ENCODE measurements at places on chromosomes 1 and 21.

GRCh38 chr1:66352792-66353191 lies 181.2 kb upstream of the SGIP1 start:
- no peak for DNase-seq

DNA sequence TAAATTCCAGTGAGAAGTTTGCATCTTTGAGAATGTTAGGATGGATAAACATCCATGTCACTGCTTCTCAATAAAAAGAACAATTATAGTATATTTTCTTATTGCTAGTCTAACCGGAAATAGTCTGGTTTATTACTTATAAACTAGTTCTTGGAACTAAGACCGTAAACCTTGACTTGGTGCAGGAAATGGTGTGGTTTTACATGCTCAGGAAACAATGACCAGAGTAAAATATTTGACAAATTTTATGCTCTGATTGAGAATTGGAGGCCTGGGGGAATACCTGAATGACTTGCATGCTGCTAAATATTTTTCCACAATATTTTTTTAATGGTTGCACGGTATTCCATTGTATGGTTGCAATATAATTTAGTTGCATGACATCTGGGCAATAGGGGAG lies 76.3 kb downstream of the XCL2 start:
- no peak for DNase-seq

DNA sequence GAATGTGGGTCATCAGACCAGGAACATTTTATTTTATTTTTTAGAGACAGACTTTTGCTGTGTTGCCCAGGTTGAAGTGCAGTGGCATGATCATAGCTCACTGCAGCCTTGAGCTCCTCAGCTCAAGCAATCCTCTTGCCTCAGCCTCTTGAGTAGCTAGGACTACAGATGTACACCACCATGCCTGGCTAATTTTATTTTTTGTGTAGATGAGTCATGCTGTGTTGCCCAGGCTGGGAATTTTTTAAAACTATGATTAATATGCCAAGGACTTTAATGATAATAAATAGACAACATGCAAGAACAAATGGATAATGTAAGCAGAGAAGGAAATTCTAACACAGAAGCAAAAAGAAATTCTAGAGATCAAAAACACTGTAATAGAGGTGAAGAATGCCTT lies 142.4 kb downstream of the AK5 start:
- no peak for DNase-seq

- DNase-seq: no peak
Measured at GRCh38 chr1:15797614-15798390, 9.6 kb downstream of the UQCRHL start.

DNA sequence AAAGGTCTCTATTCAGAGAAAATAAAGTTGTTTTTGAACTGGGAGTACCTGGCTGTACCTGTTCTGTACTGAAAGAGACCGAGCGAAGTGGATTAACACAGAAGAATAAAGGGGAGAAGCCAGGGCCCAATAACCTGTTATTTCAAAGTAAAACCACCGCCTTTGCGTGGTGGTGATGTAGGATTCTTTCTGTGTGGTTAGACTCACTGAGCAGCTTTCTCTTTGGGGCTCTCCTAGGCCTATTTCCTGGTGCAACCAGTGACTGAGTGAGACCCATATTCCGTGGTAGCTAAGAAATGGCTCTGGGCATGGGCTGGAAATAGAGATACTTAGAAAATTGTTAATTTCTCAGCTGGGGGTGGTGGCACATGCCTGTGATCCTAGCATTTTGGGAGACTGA lies 99.9 kb downstream of the XCL2 start:
- DNase-seq: no peak

DNA sequence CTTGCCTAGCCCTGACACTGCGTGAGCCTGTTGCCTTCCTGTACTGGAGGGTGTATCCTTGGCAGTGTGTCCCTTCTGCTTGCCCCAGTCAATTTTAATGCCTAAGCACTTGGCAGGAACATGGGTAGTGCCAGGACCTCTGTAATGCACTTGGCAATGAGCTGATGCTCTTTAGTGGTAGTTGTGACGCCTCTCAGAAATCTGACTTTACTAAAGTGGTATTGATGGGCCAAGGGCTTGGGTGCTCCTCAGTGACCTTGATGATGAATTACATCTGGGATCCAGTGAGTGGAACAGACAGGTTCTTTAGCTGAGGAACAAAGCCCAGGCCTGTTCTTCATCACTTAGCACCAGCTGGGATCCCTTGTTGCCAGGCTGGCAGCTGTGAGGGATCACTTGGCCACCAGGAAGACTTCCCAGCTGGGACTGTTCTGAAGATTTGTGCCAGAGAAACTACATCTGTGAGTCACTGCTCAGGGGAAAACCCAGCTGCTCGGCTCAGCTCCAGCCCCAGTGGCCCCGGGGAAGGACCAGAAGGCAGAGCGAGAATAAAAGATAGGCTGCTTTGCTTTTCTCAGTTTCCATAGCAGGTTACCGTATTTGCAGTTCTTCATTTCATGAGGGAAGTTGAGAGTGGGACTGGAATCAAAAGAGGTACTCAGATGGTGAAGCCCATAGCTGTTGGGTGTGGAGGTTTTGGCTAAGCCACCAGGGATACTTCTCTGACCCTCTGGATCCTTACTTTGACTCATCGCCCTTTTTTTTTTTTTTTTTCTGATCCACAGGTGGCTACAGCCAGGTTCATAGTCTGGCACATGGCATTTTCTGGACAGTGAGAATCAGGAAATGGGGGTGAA lies 28.5 kb upstream of the KCNA2 start:
- peak; percentile 81 for DNase-seq

DNA sequence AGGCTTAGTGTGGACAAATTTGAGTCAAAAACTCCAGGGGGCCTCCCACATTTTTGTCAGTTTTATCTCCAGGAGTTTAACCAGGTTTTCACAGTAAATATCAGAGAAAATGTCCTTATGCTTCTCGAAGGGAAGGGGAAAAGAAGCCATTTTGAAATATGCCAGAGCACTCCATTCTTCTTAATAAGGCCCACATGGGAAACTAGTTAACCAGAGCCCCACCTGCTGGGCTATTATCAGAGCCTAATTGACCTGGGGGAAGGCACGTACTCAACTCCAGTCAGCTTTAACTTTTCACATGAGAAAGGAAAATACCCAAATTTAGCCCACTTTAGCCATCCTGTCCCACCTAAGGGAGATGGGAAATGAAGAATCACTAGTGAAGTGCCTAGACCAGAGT lies 296.3 kb downstream of the PTBP2 start:
- DNase-seq: no peak

DNA sequence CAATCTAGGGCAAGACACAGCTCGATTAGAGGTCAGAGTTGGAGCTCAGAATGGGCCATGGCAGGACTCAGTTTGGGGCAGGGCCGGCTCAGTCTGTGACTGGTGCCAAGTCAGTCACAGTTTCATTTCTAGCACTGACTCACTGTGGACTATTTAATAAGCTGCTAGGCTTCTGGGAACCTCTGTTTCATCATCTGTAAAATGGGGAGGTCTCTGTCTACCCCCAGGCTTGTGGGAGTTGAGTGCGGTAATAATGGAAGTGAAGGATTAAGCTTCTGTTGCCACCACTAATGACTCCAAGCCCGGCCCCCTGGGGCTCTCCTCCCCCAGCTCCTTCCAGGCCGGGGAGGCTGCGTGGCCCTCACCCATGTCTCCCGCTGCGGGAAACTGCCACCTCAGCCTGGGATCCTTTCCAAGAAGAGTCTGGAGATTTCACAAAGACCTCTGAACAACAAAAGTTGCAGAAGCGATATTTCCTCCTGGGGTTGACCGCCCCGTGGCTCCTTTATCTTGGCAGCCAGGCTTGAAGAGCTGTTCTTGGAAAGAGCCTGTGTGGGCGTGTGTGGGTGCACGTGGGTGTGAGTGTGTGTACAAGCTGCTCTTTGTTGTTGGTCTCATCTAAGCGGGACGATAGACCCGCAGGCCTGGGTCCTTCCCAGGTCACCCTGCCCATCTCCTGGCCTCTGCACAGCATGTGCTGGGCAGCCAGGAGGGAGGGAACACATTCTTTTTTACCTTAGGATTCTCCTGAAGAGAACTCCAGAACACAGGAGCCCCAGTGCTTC lies 29.1 kb downstream of the KNCN start:
- peak; percentile 32 for DNase-seq

DNA sequence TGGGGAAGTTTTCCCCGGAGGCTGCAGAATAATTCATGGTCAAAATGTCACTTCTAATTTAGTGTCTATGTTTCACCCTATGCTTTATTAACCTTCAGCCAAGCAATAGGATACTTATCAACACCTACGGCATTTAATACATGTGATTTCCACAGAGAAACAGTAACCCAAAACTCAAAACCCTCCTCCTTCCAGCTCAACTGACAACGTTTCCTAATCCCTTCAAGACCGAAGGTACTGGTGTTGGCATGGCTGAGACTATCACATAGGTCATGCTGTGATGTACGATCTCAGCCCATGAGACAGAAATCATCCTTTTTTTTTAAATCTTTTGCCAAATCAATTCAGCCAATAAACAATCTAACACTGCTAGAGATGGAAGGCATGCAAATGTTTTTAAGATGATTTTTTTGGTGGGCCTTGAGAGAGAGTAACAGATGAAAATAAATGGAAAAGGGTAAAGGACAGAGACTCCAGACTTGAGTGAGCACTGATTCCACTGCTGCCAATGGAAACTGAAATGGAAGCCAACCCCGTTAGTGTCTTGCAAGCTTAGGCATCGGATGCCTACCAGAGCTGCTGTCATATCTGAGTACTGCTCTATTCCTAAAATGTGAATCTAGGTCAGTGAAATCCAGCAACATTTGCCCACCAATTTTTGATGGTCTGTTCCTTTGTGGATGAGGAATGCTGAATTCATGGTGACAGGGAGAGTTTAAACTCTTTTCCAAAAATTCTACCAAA lies 63.4 kb upstream of the BCL10 start:
- no peak for DNase-seq

DNA sequence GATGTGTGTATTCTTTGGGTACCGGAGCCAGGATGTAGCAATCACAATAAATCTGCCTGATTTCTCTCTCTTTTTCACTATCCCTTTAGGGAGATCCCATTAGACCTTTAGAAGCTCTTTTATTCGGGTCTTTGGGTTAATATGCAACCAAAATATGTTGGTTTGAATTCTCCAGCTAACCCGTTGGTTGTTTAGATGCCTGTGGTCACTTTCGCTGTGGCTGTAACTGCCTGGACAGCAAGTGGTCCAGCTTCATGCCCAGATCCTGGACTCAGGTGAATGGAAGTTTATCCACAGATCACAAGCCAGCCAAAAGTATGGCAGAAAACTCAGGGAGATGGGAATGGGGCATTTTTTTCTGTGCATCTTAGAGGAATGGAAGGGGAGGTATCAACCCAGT lies 12.3 kb downstream of the KAZN start:
- no peak for DNase-seq

GRCh38 chr1:175129997-175130648 lies 62.5 kb downstream of the KIAA0040 start:
- DNase-seq: no peak

- no peak for DNase-seq
Measured at GRCh38 chr21:43861706-43862105, 3.3 kb upstream of the AGPAT3 start.

GRCh38 chr1:165109013-165109412 lies 247.5 kb downstream of the LMX1A start:
- DNase-seq: no peak

- no peak for DNase-seq
Measured at GRCh38 chr1:85447006-85447943, 17.7 kb downstream of the DDAH1 start.

DNA sequence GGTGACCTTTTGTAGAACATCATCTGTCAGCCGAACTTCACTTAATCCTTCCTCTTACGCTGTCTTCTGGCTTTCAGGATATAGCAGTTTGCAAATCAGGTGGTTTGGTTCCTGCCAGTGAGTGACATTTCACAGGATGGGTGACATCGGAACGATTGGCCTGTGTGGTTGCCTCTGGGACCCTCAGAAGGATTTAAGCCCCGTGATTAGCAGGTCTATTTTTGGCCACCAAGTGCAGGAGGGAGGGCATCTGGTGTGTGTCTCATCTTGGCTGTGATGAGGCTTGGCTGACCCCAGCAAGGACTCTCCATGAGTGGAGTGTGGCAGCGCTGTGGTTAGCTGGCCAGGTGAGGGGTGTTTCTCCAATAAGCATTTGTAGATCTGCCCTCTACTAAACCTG lies 407.6 kb upstream of the VAMP3 start:
- DNase-seq: no peak

DNA sequence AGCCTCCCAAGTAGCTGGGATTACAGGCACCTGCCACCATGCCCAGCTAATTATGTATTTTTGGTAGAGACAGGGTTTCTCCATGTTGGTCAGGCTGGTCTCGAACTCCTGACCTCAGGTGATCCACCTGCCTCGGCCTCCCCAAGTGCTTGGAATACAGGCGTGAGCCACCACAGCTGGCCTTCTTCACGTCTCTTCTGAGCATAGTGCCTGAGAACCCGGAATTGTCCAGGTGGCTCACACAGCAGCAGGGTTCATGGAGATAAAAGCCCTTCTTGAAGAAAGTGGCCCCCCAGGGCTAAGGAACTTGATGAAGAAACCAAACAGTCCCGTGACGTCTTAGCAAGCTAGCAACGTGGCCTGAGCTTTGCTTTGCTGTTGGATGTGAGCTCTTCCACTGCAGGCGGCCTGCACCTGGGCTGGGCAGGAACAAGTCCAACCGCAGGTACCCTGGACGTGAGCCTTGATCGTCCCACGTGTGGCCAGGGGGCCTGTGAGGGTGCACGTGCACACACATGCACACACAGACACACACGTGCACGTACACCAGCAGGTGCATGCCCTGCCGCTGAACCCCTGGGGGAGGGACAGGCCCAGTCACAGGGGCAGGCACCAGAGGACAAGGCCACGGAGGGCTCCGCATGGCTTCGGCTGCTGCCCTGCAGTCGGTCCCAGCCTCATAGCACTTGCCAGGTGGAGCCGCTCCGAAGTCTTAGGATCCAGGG lies 23.4 kb upstream of the TRAPPC10 start:
- DNase-seq: no peak

DNA sequence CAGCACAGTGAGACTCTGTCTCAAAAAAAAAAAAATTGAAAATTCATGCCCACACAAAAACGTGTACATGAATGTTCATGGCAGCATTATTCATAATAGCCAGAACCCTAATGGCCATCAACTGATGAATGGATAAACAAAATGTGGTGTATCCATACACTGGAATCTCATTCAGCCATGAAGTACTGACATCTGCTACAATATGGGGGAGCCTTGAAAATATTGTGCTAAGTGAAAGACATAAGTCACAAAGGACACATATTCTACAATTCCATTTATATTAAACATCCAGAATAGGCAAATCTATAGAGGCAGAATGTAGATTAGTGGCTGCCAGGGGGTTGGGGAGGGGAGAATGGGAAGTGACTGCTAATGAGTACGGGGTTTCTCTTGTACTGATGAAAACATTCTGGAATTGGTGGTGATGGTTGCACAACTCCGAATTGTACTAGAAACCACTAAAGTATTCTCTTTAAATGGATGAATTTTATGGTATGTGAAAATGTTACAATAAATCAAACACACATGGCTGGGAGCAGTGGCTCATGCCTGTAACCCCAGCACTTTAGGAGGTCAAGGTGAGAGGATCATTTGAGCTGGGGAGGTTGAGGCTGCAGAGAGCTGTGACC lies 33.0 kb upstream of the KCNN3 start:
- DNase-seq: no peak
